Lung microvascular endothelial cell (primary cell): ENCODE measurements at places on chromosomes 5 and 9. TPM values are rescaled to one million over a fixed set of nuclear protein-coding genes. Genes with fewer than 3 reads are reported as not detected.
A peak's percentile ranks its signal among the peaks of the same experiment; 100 is the strongest.

Gene TMOD1
- 0.65 and 0.79 TPM in 2 replicates for total RNA-seq

DNA sequence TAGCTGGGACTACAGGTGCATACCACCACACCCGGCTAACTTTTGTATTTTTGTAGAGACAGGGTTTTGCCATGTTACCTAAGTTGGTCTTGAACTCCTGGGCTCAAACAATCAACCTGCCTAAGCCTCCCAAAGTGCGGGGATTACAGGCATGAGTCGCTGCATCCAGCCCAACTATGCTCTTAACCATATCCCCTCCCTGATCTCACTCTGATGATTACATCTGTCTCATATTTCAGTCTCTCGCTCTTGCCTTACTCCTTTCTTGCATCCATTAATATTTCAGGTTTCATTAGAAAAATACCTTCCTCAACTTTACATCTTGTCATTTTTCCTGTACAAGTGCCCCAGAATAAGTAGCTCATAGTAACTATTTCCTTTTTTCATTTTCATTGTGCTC is 61.0 kb upstream of the BASP1 start:
- no peak for DNase-seq

- DNase-seq: no peak
These were observed 1129.2 kb upstream of the ACO1 start for GRCh38 chr9:31255211-31255610.

DNA sequence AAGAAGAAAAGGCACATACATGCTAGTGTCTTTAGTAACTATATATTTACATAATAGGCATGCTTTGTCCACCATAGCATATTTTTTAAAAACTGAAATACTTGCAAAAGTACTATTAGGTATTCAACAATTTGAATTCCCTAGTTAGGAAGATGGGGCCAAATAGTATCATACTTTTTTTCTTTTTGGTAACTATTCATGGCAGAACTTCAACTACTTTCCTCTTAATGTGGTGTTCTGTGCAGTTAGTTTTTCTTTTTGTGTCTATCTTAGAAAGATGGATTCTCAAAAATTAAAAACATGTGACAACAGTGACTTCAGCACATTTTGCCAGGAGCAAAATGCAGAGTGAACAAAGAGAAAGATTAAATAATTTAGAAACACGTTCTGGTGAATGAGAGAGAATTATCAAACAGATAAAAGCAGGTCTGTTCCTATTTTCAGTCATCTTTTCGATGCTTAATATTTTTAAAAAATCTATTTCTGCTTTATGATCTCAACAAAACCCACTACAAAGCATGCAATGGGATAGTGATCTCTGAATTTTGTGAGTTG is 341.1 kb downstream of the ARL15 start:
- no peak for DNase-seq

Gene PKD2L2
- total RNA-seq: not detected in 2 replicates

Gene PCDHA13
- under 0.01 TPM in 1 of 2 replicates, not detected in the other for total RNA-seq

- DNase-seq: peak; percentile 86
These were observed at the start of the genes BRD9 and TRIP13 for GRCh38 chr5:892394-893136. TSS of gene BRD9 (minus strand) at chr5:892801. CDS start at chr5:892657, 144 bp downstream. TSS of gene TRIP13 (plus strand) at chr5:892884. CDS start at chr5:892999, 115 bp downstream.

Gene MIGA2
- total RNA-seq: 13.5 and 16.9 TPM in 2 replicates

DNA sequence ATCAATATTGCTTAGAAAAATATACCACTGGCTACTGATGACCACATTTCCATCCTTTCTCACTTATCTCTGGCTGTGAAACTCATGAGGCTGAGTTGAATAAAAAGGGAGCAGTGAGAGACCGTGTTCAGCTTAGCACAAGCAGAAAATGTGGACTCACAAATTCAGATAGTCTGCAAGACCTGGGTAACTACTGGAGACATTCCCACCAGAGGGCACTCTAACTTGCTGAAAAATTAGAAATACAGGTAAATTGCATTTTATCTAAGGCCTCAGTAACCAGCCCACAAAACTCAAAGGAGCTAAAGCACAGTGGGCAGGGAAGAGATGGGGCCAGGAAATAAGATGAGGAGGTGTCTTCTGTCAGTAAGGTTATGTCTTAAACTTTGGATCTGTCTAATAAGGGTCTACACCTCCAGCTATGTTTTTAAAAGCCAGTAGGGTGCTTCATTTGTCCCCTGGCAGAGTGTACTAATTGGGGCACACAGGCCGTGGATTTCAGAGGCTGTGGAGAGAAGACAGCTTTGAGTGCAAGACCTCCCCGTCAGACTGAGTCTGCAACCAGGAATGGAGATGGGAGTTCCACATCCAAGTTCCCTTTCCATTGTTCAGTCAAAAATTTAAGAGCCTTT is 8.7 kb upstream of the NDUFB6 start:
- peak; percentile 77 for DNase-seq
